GM20000 (cell line): ENCODE measurements at places on chromosomes 5 and 9.

DNA sequence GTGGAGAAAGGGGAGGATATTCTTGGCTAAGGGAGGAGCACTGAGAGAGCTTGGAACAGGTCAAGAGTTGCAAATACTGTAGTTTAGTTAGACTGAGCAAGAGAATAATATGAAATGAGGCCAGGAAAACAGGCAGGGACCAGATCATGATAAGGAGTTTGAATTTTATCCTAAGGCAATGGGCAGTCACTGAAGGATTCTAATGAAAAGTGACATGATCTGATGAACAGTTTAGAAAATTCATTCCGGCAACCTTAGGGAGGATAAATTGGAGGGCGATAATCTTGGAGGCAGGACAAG, 276.1 kb downstream of the PLK2 start:
- DNase-seq = no peak

DNA sequence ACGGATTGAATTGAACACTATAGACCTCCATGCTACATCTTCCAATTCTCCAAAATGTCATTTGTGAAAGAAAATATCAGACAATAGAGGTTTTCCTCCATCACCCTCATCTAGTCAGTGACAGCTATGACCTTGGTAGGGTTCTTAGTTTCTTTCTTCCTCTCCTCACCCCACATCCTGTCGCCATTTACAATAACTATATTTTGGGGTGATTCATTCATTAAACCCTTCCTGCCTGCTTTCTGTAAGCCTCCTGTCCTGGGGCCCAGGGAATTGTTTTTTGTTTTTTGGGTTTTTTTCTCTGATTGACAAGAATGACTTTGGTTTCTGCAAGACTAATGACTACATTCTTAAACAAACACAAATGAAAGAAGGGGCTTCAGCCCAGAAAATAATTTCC, 82.6 kb downstream of the PRELID2 start:
- no peak for DNase-seq

DNA sequence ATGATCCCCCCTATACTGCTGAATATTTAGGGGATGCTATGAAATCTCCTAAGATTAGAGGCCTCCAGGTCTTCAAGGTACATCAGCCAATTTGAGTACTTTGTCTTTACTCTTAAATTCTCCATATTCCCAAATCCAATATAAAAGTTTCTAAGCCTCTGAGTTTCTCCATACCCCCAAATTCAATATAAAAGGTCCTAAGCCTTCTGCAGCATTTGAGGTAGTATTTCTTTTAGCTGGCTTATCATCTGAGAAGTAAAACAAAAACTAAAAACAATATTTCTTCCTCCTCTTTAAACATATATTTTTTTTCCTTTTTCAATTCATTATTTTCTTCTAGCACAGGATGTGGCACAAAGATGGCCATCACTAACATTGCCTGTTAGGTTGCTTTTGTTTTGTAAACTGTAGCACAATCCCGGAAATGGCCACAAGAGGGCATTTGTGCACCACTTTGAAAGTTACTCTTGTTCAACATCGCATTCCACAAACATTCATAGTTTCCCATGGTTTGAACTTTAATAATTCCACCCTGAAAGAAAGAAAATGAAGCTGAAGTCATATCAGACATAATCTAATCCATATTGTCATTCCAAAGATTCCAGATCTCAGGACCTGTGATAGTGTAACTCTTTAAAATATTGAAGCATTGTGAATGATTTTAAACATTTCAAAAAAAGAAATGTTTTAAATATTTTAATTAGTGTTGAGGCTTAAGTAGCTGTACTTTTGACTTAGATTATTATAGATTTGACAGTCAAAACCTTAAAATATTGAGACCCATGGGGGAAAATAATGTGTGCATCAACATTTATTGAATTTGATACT, 21.0 kb upstream of the SCGB3A2 start:
- peak; percentile 26 for DNase-seq

DNA sequence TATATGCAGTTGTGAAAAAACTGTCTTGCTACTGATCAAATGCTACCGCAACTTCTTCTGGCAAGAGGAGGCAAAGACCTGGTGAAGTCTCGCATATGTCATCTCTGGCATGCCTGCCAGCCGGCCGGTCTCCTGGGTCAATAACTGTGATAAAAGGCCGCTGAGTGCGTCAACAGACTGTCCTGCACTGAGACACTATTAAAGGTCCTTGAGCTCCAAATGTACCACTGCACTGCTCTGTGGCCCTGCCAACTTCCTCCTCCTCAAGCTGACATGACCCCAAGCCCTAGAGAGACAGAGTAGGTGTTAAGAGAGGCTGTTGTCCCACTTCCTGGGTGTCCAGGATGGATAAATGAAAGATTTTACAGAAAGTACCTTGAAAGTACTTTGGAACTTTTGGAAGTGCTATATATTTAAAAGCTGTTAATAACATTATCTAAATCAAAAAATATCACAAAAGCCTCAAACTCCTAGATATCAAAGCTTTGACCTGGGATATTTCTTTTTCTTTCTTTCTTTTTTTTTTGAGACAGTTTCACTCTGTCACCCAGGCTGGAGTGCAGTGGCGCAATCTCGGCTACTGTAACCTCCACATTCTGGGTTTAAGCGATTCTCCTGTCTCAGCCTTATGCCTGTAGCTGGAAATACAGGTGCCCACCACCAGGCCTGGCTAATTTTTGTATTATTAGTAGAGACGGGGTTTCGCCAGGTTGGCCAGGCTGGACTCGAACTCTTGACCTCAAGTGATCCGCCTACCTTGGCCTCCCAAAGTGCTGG, 31.5 kb downstream of the RAPGEF1 start:
- DNase-seq = no peak

DNA sequence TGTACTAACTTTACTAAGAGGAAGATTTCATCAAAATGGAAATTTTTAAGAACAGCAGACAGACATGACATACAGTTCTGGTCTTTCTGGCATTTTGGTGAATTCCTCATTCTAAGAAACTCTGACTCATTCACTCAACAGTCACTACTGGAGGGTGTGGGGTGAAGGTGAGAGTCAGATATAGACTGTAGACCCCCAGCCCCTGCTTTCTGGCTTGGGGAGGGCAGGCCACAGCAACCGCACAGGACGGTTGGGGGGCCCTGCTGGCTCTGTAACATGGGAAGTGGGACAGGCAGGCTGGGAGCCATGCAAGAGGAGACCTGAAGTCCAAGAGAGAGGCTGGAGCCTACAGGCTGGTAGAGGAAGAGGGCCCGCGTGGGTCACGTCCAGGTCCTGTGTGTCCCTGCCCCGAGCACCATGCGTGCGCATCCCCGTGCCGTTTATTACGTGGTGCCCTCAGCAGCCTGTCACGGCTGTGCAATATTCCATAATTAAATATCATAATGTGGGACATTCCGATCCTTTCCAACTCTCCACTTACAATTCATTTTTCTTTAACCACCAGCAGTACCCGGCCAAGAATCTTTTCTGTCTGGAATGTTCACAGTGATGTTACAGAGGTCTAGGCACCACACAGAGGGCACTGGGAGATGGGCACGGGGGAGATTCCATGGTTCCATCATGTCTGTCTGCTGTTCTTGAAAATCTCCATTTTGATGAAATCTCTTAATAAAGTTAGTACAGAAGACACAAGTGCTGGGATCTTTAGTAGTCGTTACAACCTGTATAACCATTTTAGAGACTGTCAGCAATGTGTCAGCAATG, 75.5 kb downstream of the SEMA4D start:
- no peak for DNase-seq

- DNase-seq = no peak
Observed at GRCh38 chr5:107104040-107104995, 566.4 kb downstream of the EFNA5 start.

DNA sequence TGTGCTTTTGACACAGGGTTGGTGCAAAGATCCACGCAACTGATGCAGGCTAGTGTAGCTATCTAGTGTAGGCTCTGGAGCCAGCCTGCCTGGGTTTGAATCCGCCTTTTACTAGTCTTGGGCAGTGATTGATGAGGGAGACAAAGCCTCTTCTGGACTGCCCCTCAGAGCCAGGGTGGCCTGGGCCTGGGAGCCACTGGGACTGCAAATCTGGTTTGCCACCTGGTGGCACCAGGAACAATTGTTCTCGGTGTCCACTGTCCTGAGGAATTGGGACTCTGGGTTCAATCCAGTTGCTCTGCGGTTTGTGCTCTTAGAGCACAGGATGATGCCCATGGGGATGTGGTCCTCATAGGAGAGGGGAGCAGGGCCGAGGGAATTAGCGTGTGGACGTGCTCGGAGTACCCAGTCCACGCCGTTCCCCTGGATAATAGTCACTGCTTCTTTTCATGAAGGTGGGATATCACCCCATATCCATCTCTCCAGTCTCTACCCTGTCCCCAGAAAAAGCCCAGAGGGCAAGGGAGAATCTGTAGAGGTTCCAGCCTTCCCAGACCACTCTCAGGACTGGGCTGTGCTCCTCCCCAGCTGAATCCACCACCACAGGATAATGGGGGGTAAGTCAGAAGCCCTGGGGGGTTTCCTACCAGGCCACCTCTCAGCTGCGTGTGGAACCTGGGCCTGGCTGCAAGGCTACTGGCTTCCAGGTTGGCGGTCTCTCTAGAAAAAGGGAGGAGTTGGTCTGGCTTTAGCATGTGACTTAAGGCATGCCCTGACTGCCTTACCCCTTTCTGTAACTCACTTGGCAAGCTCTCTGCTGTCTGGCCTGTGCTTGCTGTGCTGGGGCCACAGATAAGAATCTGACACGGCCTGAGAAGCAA, 1.9 kb downstream of the B4GALT7 start:
- DNase-seq = no peak

- no peak for DNase-seq
Observed at GRCh38 chr9:72675586-72675985, 154.2 kb downstream of the TMC1 start.

DNA sequence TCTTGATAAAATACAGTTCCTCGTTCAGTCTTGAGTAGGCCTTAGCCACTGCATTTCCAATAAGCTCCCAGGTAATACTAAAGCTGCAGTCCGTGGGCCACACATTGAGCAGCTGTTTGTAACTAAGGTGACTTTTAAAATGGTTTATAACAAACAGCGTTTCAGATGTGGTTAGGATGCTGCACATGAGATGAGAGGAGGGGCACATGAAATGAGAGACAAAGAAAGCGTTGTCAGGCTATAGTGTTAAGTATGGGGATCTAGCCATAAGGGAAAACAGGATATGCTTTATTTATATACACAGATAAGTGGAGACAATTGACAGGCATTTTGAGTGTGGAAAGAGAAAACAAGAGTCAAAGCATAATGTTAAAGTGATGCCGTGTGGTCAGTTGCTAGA, 89.9 kb downstream of the PAM start:
- no peak for DNase-seq

DNA sequence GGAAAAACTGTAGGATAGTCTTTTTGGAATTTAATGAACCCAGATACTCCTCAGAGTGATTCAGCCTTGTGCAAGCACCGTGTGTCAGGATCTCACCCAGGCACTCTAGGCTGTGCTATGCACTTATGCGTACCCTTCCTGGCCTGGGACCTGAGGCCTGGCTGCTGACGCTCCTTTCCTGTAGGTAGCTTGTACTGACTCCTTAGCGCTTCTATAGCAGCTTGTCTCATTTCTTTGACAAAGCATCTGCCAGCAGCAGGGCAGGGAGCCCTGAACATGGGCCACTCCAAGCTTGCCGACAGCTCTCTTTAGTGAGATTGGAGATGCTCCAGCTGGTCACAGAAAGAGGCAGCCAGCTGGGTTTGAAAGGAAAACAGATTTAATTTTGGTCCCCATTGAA, 147.3 kb downstream of the SGCD start:
- no peak for DNase-seq

DNA sequence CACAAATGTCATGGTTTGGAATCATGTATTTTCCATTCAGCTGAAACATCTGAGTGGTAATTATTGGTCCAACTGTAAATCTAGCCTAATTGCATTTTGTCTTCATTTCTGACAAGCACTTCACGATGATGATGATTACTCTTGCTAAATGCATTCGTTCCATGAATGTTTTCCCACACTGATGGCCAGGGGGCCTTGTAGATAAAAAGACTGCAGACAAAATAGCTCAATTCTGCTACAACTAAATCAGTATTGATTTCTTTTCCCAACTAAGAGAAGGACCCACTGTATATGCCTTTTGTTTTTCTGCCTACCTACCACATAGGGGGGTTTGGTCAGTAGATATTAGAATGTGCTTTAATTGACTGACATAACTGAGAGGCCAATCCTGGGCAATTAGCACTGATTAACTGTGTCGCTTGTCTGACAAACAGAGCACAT, 1351.3 kb upstream of the NUDT12 start:
- DNase-seq = no peak

DNA sequence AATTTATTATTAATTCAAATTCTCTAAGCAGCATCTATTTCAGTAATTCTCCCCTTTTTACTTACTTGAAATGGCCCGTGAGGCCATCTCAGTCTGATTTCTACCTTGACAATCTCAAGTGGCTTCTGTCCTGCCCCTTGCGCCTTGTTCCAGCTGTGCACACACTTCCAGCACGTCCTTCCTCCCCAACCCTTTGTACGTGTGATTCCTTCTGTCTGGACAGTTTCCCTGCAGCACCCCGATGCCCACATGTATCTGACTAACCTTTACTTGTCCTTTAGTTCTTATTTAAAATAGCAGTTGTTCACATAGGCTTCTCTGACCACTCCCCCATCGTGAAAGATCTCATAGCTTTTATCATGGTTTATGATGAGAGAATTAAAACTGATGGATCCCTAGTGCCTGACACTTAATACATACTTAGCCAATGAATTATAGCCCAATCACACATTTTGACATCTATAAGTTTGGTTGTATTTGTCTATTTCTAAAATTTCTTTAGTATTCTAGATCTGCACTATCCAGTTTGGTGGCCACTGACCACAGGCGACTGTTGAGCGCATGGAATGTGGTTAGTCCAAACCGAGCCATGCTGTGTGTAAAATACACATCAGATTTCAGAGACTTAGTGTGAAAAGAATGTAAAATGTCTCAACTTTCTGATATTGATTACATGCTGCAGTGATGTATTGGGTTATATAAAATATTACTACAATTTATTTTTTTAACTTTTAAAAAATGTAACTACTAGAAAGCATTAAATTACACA, 14.3 kb downstream of the ZBTB34 start:
- no peak for DNase-seq

- DNase-seq = no peak
Observed at GRCh38 chr5:119404033-119404432, 48.2 kb downstream of the TNFAIP8 start.

DNA sequence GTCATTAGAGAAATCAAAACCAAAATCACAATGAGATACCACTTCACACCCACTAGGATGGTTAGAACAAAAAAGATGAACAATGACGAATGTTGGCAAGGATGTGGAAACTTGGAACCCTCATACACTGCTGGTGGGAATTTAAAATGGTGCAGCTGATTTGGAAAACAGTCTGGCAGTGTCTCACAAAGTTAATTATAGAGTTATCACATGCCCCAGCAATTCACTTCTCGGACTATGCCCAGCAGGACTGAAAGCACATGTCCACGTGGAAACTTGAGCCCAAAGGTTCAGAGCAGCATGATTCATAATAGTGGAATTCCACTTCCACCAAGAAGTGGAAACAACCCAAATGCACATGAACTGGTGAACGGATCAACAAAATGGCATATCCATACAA, 85.0 kb upstream of the HRH2 start:
- no peak for DNase-seq
